Left ventricle myocardium superior (tissue), 1 donor: ENCODE measurements at places on chromosomes 5 and 9.

DNA sequence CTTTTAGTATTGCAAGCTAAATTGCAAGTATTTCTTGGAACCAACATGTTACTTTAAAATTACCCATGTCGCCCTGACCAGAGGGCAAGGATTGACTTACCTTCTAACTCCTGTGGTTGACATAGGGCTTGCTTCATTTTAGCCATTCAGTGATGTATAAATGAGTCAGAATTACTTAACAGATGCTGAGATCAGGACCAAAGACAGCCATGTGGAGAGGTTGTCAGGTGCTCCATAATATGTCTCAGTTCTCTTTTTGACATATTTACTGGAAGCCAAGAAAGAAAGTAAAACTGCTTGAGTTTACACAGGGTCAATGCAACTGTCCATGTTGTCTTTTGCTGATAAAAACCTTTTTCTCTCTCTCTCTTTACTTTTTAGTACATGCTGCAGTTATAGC is 33.2 kb downstream of the F2RL2 start:
- no peak for DNase-seq

- no peak for DNase-seq
Measured at GRCh38 chr9:132472599-132472998, 62.6 kb downstream of the CFAP77 start.

- no peak for DNase-seq
Measured at GRCh38 chr5:141306630-141307029, 2.8 kb upstream of the SLC25A2 start.

GRCh38 chr9:136992819-136993369 is 672 bp downstream of the PAXX start:
- DNase-seq: no peak

GRCh38 chr9:120524863-120525262 is 55.1 kb downstream of the CDK5RAP2 start:
- no peak for DNase-seq

DNA sequence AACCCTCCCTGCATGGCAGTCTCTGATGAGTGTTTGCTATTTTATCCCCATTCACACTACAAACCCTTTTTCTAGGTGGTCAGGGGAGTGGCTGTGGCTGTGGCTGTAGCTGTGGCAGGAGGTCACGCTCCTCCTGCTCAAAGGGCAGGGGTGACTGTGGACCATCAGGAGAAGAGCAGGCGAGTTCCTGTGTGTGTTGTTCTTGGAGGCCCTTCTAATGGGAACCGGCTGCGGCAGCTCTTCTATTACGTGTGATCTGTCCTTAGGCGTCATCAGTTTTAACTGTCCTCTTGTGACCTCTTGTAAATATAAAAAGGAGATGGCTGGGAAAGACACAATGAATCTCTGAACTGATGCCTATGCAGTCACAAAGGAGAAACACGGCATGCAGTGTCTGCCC is 65.1 kb downstream of the ANKH start:
- peak; percentile 70 for DNase-seq

- no peak for DNase-seq
Measured at GRCh38 chr5:64229163-64229774, 63.6 kb downstream of the RNF180 start.

DNA sequence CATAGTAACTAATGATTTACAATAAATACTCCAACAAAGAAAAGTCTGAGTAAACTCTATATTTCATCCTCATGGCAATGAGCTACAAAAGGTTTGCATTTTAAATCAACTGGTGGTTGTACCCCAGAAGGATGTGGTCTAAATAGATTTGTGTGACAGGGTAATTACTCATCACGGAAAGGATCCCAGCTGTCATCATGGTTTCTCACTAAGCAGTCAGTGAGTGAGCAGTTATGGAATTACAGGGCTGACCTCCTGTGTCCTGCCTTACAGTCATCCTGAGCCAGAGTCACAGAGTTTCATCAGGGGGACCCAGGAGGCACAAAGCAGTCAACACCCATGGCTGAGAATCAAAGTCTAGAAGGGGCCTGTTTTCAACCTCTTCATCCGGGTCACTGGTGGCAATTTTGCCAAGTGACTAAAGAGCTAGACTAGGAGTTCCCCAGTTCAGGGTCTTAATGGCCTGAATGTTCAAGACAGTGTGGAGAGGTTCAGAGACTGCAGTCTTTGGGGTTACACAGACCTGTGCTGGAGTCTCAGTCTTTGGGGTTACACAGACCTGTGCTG is 210.7 kb upstream of the SLC24A2 start:
- DNase-seq: no peak
